HFFc6 (cell line): ENCODE measurements at places on chromosomes 6 and 20. TPM values are rescaled to one million over a fixed set of nuclear protein-coding genes. Genes with fewer than 3 reads are reported as not detected.

GRCh38 chr6:145600299-145600698, 135.0 kb downstream of the EPM2A start:
- no peaks in the 10 kb centered on the region for H3K36me3 ChIP-seq
- peaks cover 5% of the 10 kb centered on the region for H3K27me3 ChIP-seq
- DNase-seq: no peak
- H3K4me3 ChIP-seq: no peak overlapping the region

- no peak for DNase-seq
- H3K4me3 ChIP-seq: no peak overlapping the region
- no peaks in the 10 kb centered on the region for H3K4me1 ChIP-seq
- H3K27me3 ChIP-seq: peaks cover 8% of the 10 kb centered on the region
- H3K36me3 ChIP-seq: no peaks in the 10 kb centered on the region
- no peak overlapping the region for H3K27ac ChIP-seq
Observed at GRCh38 chr6:14573703-14574290, 456.2 kb downstream of the CD83 start.

DNA sequence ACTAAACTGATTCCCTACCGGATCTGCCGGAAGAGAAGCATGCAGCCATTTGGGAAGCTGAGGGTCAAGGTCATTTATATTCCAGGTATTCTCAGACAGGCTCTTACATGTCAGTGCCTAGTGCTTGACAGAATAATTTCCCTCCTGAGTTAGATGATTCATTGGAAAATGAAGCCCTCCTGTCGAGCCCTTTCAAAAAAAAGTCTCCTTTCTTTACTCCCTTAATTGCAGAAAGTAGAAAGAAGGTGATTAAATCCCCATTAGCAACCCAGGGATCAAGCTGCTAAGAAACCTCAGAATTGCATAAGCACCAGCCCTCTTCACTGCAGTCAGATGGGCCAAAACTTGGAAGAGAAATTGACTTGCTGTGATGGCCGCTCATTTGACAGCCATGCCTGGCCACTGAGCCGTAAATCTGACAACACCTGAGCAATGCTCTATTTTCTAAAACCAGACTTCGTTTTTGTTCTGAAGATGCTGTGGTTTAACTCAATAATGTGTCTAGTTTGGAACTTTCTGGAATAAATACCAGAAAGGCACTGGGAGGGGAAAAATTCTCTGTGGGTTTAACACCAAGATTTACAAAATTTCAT, 61.0 kb upstream of the ARMH2 start:
- H3K27ac ChIP-seq: no peak overlapping the region
- peaks cover 31% of the 10 kb centered on the region for H3K4me1 ChIP-seq

DNA sequence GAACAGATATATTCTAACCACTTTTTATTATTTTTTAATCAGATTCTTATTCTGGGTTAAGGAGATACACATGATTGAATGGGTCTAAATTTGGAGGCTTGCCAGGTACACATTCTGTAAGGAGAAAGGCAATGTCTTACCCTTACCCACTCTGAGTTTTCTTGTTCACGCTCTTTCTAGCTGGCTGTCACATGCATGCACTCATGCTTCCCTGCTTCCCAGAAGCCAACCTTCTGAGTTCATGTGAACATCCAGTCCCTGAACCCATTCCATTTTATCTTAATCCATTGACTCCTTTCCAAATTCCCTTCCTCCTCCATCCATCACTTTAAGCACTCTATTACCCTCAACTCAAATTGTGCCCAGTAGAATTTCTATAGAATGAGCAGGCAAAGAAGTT, 17.5 kb upstream of the MOCS1 start:
- no peaks in the 10 kb centered on the region; the same call in none of the 2 replicates for H3K27me3 ChIP-seq
- no peak overlapping the region for H3K4me3 ChIP-seq
- H3K4me1 ChIP-seq: no peaks in the 10 kb centered on the region
- no peak overlapping the region for H3K27ac ChIP-seq

DNA sequence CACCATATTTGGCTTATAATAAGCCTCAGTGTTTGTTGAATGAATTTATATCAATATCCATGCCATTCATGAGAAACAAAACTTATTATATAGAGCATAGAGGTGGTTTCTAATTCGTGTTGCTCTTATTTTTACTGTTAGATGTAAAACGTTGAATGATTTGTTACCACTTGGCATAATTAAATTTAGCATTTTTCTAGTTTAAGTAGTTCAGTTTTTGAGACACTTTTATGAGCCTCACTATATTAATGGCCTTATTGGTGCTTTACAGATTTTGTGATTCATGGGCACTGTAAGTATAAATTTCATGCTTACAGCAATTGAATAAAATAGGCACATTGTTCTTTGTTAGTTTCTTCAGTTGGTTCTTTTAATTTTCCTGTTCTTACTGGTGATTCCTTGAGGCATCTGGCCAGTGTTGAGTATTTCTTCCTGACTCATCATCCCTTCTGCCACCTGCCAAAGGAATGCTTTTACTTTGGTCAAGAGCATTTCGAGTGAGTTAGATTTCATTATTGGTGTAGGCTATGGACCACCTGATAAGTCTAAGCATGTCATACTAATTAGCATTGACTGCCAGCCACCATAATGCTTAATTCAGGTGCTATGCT, 34.8 kb downstream of the CDKAL1 start:
- DNase-seq: no peak
- no peak overlapping the region for H3K27ac ChIP-seq
- H3K4me3 ChIP-seq: no peak overlapping the region
- peaks cover 5% of the 10 kb centered on the region for H3K36me3 ChIP-seq
- no peaks in the 10 kb centered on the region; the same call in 1 of the 2 replicates for H3K27me3 ChIP-seq
- peaks cover 39% of the 10 kb centered on the region for H3K4me1 ChIP-seq

DNA sequence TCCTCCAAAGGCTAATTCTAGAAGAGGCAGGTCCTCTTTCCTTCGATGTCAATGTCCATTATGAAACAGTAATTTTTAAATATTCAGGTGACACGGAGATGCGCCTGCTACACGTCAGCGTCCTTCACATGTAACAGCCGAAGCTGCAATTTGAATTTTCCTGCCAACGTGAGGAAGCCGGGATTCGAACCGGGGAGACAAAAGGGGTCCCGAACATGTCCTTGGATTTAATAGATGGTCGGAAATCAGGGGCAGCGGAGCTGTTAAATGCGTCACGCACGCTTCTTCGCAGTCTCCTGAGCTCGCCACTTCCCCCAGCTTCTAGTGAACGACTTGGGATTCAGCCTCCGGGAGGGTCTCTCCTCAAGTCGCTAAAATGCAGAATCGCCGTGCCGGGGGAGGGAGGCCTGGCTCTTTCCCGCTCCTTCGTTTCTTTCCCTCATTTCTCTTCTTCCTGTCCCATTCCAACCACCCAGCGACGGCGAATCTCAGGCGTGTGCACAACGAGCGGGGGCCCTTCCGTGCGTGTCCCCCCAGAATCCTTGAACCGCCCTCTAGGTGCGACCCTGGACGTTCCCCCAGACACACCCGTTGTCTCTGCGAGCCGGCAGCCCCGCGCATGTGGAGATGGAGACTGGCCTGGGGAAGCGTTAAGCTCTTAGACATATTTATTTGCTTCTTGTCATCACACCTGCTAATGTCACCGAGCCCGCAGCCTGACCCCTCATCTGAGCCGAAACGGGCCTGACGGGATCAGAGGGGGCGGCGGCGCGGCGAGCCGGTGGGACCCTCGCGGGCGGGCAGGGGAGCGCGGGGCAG, 1.3 kb upstream of the FOXC1 start:
- H3K36me3 ChIP-seq: peaks cover 33% of the 10 kb centered on the region
- DNase-seq: no peak
- H3K4me1 ChIP-seq: peaks cover 53% of the 10 kb centered on the region
- H3K27ac ChIP-seq: no peak overlapping the region
- H3K4me3 ChIP-seq: peak overlapping the region; percentile 55

DNA sequence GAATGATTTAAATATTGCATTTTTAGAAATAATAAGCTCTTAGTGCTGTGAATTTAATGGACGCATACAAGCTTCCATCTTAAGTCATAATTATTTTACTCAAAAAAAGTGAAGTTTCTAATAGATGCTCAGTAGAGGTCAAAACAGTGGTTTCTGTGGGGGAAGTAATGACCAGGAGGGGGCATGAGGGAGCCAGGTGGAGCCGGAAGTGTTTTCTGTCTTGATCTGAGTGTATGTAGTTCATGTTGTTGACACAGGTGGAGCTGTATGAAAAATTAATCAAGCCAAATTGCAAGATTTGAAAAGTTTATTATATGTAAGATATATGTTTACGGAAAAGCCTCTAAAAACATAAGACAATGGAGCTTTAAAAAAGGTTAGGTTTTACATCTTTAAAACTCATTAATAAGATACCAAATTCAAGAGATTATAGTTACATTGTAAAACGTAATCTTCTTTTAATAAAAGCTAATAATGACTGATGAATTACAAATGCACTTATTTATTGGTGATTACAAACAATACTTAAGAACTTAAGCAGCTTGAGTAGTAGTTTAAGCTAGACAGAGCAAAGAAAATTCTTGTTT, 68.0 kb downstream of the PLAGL1 start:
- H3K27ac ChIP-seq: no peak overlapping the region
- H3K4me1 ChIP-seq: no peaks in the 10 kb centered on the region
- H3K27me3 ChIP-seq: peaks cover 2% of the 10 kb centered on the region; the same call in 1 of the 2 replicates
- no peak overlapping the region for H3K4me3 ChIP-seq
- no peaks in the 10 kb centered on the region for H3K36me3 ChIP-seq
- DNase-seq: peak; percentile 46

GRCh38 chr6:39693206-39693605, 32.0 kb downstream of the KIF6 start:
- H3K4me3 ChIP-seq: no peak overlapping the region
- DNase-seq: no peak
- peaks cover 2% of the 10 kb centered on the region; the same call in 1 of the 2 replicates for H3K27me3 ChIP-seq
- H3K36me3 ChIP-seq: no peaks in the 10 kb centered on the region; the same call in 1 of the 2 replicates
- H3K27ac ChIP-seq: no peak overlapping the region
- no peaks in the 10 kb centered on the region for H3K4me1 ChIP-seq

DNA sequence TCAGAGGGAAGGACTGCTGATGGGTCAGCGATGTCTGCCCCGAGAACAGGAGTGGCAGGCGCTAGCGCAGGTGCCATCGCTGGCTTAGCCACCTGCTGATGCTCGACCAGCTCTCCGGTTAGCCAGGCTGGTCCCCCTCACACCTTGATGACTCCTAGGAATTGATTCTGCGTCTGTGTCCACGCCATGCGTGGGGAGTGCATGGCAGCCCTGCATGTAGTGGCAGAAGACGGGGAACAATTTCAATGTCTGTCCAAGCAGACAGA, 6.7 kb downstream of the SS18L1 start:
- H3K27me3 ChIP-seq: peaks cover 3% of the 10 kb centered on the region
- peaks cover 27% of the 10 kb centered on the region for H3K36me3 ChIP-seq
- no peak for DNase-seq
- peaks cover 24% of the 10 kb centered on the region for H3K4me1 ChIP-seq
- no peak overlapping the region for H3K4me3 ChIP-seq

- no peak overlapping the region for H3K27ac ChIP-seq
- H3K4me3 ChIP-seq: no peak overlapping the region
- DNase-seq: no peak
- no peaks in the 10 kb centered on the region for H3K4me1 ChIP-seq
- peaks cover 1% of the 10 kb centered on the region; the same call in 1 of the 2 replicates for H3K27me3 ChIP-seq
Observed at GRCh38 chr6:40440053-40440452, 147.1 kb downstream of the LRFN2 start.

- peak overlapping the region; percentile 66 for H3K27ac ChIP-seq
- DNase-seq: no peak
- no peak overlapping the region for H3K4me3 ChIP-seq
- no peaks in the 10 kb centered on the region for H3K27me3 ChIP-seq
- H3K36me3 ChIP-seq: peaks cover 14% of the 10 kb centered on the region; the same call in 1 of the 2 replicates
Observed at GRCh38 chr6:35014341-35014740, 125.3 kb downstream of the ANKS1A start.

- peak; percentile 20 for DNase-seq
- peak overlapping the region; percentile 93 for H3K27ac ChIP-seq
- H3K4me1 ChIP-seq: peaks cover 51% of the 10 kb centered on the region
- H3K27me3 ChIP-seq: peaks cover 2% of the 10 kb centered on the region
- peak overlapping the region; percentile 94 for H3K4me3 ChIP-seq
Observed at GRCh38 chr20:59032713-59033059, 551 bp upstream of the ATP5F1E start.

DNA sequence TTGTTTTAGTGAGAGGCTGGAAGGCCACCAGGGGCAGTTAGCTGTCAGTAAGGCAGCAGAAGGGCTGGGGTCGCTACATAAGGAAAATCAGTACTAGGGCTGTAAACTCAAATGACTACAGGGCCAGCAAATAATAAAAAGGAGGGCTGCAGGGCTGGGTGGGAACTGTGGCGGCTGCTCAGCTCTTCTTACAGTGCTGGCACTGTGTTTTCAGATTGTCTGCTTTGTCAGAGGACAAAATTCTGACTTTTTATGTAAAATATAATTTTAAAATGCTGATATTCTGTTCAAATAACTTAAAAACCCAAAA, 23.2 kb downstream of the HLA-A start:
- peak overlapping the region; percentile 81 for H3K4me3 ChIP-seq
- peak overlapping the region; percentile 83 for H3K27ac ChIP-seq
- no peak for DNase-seq
- peaks cover 42% of the 10 kb centered on the region for H3K4me1 ChIP-seq
- H3K27me3 ChIP-seq: peaks cover 3% of the 10 kb centered on the region; the same call in 1 of the 2 replicates
- no peaks in the 10 kb centered on the region for H3K36me3 ChIP-seq

- peak; percentile 80 for DNase-seq
- no peaks in the 10 kb centered on the region; the same call in 1 of the 2 replicates for H3K27me3 ChIP-seq
- peak overlapping the region; percentile 98 for H3K27ac ChIP-seq
- no peaks in the 10 kb centered on the region for H3K36me3 ChIP-seq
- H3K4me3 ChIP-seq: peak overlapping the region; percentile 80
Observed at GRCh38 chr20:26163890-26164289, 467.2 kb upstream of the ZNF337 start.

GRCh38 chr20:61292391-61292790, 40.3 kb downstream of the CDH4 start:
- DNase-seq: no peak
- peaks cover 21% of the 10 kb centered on the region for H3K4me1 ChIP-seq
- H3K27ac ChIP-seq: no peak overlapping the region
- H3K36me3 ChIP-seq: peaks cover 10% of the 10 kb centered on the region
- H3K27me3 ChIP-seq: no peaks in the 10 kb centered on the region; the same call in 1 of the 2 replicates

DNA sequence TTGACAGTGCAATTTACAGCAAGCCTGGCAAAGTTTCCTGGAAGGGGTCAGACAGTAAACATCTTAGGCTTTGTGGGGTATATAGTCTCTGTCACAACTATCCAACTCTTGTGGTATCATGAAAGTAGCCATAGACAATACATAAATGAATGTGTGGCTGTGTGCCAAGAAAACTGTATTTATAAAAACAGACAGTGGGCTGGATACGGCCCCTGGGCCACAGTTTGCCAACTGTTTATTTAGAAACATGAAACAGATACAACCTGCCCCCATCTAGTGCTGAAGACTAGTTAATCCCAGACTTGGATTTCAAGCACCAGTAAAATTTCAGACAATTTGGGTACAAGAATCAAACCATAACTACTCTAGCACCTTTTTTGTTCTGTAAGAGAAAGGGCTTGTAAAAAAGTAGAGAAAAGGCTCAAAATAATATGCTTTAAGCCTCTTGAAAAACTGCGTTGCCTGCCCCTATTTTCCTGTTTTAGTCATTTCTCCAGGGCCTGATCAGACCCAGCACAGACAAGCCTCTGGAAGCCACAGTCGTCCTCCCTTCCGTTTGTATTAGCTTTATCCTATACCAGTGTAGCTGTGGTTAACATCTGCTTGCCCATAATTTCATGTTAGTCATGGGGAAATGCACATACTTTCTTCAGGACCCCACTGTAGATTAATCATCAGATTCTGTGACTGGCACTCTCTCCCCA, 30.8 kb downstream of the JAG1 start:
- H3K4me3 ChIP-seq: no peak overlapping the region
- no peaks in the 10 kb centered on the region; the same call in 1 of the 2 replicates for H3K27me3 ChIP-seq
- H3K4me1 ChIP-seq: peaks cover 9% of the 10 kb centered on the region
- H3K27ac ChIP-seq: no peak overlapping the region
- DNase-seq: no peak
- H3K36me3 ChIP-seq: peaks cover 40% of the 10 kb centered on the region

The FRMD1 gene
- total RNA-seq: not detected in 3 replicates

The ENPP1 gene
- total RNA-seq: 30.1 and 33.3 TPM in 2 replicates

The ISM1 gene
- 0.07 to 0.09 TPM in 2 of 3 replicates, not detected in the other for total RNA-seq

The NKX2-4 gene
- not detected in 3 replicates for total RNA-seq

The GNMT gene
- total RNA-seq: 0.16 to 0.27 TPM in 2 of 3 replicates, not detected in the other

The OR2B6 gene
- not detected in 3 replicates for total RNA-seq

The DNAH8 gene
- total RNA-seq: not detected in 3 replicates

The FLRT3 gene
- 0.04 TPM in 1 of 3 replicates, not detected in the others for total RNA-seq

The BLOC1S5 gene
- 7.5 to 10.8 TPM (median 10.4 TPM) in 3 replicates for total RNA-seq

The PTCRA gene
- total RNA-seq: not detected in 3 replicates
